ENCODE measurements at places on chromosomes 6 and 20.

GRCh38 chr20:13147071-13147963, 73.8 kb upstream of the ISM1 start:
- no peak for DNase-seq

DNA sequence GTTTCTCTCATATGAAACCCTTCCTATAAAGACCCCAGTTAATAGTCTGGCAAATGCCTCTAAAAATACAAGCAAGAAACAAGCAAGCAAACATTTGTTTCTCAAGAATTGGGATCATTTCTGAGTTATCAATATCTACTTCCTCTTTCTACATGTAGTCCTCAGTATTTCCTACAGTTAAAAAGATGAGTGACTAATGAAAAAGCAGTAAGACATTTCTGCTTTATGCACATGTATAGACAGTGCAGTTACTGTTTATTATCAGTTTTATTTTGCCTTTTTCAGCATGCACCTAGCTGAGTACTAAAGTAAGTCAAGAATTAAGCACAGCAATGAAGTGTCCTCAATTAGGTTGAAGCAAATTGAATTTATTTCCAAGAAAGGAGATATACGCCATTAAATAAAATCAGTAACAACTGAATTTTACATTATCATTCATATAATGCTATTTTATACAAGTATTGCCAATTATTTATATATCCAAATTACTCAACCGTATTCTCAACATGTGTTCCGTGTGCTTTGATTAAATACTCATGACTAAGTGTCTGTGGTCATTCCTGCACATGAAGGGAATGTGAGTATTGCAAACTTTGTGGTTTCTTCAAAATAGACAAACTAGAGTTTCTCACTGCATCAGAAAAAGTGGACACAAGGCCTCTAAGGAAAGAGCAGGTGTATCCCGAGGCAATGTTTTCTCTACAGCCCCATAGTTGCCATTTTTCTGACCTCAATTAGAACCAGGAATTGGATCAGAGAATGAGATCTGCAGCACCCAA, 159.3 kb upstream of the MARCKS start:
- no peak for DNase-seq

GRCh38 chr20:58718121-58718563, 25.5 kb downstream of the NPEPL1 start:
- no peak for DNase-seq

- no peak for DNase-seq
Measured at GRCh38 chr20:57102160-57102559, 164.3 kb downstream of the BMP7 start.

DNA sequence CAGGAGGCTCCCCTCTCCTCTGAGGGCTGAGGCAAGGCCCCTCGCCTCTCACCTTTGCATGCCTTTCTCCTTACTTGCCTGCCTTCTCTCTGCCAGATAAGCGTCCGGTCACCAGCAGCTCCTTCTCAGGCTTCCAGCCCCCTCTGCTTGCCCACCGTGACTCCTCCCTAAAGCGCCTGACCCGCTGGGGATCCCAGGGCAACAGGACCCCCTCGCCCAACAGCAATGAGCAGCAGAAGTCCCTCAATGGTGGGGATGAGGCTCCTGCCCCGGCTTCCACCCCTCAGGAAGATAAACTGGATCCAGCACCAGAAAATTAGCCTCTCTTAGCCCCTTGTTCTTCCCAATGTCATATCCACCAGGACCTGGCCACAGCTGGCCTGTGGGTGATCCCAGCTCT, 21.3 kb upstream of the PPARD start:
- no peak for DNase-seq

- no peak for DNase-seq
Measured at GRCh38 chr6:139581485-139581865, 207.0 kb upstream of the CITED2 start.

DNA sequence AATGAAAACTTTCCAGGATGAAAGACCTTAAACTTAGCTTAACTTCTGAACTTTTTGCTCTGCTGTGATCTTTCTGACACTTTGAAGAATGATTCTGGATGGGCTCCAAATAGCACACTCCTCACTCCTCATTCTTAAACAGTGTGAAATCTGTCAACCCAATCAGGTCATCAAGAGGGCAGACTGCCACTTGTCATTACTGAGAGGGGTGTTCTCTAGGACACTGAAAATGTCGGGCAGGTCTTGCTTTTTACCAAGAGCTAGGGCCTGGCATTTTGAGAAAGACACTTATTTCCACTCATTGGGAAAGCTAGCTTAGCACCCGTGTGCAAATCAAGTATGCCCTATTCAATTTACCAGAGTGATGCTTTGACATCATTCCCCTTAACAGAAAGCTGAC, 122.2 kb downstream of the MTFR2 start:
- no peak for DNase-seq

- DNase-seq = no peak
Measured at GRCh38 chr20:14672066-14672465, 334.7 kb upstream of the FLRT3 start.
